T-helper 1 cell (primary cell): ENCODE measurements at places on chromosomes 16 and 17.

DNA sequence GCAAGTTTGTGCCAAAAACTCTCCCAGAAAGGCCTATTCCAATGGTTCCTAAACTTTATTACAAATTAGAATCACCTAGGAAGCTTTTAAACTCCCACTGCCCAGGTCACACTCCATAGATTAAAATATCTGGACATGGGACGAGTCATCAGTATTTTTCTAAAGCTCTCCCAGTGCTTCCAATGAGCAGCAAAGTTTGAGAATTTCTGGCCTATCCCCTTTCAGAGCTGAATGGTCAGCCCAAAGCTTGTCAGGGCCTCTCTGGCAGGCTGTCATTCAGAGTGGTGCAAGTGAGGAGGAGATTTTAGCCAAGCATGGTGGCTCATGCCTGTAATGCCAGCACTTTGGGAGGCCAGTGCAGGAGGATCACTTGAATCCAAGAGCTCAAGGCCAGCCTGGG, 2.4 kb downstream of the BCL6B start:
- DNase-seq, result no peak

DNA sequence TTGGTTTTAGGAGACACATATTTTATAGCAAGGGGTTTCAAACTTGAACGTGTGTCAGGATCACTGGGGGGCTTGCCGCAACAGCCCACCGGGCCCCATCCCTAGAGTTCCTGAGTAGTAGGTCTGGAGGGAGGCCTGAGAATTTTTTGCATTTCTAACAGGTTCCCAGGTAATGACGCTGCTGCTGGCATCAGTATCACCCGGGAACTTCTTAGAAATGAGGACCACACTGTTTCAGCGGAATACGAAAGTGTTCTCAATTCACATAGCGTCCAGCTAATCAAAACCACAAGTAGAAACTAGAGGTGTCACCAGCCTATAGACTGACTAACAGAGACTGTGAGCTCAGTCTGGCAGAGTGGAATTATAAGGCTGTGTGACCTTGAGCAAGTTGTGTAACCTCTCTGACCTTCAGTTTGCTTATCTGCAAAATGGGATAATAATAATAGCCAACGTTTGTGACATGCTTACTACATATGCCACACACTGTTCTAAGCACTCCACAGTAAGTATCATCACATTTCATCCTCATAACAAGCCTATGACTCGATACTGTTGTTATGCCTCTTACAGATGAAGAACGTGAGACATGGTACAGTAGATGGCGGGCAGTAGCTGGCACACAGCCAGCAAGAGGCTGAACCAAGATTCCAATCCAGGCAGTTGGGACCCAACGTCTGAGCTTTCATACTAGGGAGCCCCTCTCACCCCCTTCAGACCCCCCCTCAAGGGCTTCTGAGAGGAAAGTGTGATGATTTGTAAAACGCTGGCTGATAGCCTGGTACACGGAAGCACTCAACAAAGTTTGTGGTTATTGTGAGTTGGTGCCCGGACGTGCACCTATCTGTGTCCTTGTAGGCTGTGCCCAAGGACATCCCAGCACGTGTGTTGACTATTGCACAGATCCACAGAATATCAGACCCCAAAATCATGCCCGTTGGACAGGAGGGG, 4.6 kb upstream of the ICAM2 start:
- DNase-seq, result peak; percentile 54

GRCh38 chr17:19727501-19728078, 11.2 kb upstream of the SLC47A2 start:
- no peak for DNase-seq

DNA sequence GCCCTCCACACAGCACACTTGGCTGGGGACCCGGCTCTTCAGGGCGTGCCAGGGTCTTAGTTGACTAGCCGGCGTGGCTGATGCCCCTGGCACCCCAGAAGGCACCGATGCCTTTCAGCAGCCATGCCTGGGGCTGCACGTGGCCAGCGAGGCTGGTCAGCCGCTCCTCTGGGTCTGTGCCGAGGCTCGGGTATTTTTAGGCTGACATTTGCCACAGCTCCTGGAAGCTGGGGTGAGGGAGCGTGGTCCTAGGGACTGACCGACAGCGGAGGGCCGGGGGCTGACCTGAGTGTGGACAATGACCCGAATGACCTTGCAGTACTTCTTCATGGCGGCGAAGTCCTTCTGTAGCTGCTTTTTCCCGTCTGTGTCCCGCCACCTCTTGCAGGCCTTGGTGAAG, 3.9 kb downstream of the RPL3L start:
- DNase-seq, result no peak

DNA sequence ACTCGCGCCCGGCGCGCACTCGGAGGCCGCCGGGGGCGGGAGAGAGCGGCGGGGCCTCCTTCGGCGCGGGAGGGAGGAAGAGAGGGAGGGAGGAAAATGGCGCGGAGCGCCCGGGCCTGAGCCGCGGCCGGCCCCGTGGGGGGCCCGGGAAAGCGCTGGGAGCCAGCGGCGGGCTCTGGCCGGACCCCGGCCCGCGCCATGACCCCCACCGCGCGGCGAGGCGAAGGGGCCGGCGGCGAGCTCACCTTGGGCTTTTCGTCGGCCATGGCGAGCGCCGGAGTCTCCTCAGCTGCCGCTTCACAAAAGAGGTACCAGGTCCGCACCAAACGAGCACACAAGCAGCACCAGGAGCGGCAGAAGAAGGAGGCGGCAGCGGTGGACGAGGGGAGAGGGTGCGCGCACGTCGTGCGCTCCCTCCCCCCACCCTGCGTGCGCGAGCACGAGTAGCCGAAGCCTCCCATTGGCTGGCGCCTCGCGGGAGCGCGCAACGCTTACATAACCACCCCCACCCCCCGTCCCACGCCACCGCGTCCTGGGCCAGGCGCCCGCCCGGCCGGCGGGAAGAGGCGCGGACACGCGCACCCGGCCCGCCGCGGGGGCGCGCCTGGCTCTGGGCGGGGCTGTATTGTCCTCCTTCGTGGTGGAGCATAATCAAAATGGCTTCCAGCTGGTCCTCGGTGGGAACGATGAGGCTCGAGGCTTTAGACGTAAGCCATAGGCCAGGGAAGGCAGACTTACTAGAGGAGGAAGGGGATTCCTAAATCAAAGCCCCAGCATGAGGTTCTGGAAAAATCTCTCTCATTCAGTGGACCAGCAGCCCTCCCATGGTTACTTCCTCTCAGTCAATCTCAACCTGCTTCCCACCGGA, at the start of gene SUMO2:
TSS of gene SUMO2 (minus strand) at position 391 of the 868 bp plus-strand sequence. CDS start at position 266, 125 bp downstream.
- peak; percentile 94 for DNase-seq

DNA sequence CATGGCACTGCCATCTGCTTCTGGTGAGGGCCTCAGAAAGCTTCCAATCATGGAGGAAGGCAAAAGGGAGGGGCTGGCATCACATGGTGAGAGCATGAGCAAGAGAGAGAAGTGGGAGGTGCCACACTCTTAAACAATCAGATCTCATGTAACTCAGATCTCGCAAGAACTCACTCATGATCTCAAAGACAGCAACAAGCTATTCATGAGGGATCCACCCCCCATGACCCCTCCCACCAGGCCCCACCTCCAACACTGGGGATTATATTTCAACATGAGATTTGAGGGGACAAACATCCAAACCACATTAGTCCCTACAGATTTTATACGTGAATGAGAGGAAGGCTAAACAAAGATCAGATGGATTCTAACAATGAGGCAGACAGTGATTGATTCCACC, 8.9 kb upstream of the TMEM132E start:
- DNase-seq, result no peak

DNA sequence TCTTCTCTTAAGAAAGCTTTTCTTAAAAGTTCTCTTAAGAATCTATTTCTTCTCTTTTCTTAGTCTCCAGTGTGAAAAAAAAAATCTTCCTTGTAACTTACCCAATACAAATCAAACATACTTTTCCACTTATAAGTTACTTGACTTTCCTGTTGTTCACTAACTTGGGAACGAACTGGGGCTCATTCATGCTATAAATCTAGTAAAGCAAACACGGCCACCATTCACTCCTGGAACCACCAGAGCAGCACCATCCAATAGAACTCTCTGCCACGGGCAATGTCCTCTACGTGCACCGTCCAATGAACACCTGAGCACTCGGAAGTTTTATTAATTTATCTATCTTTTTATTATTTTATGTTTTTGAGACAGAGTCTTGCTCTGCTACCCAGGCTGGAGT, 20.8 kb downstream of the SRP68 start:
- no peak for DNase-seq

GRCh38 chr17:80311216-80311827, 50.7 kb downstream of the RNF213 start:
- DNase-seq, result no peak

GRCh38 chr16:59204589-59204988, 470.5 kb upstream of the GOT2 start:
- DNase-seq, result no peak
